ENCODE measurements at places on chromosomes 2 and 18.

GRCh38 chr2:161586517-161587167 is 37.6 kb upstream of the SLC4A10 start:
- DNase-seq: no peak

DNA sequence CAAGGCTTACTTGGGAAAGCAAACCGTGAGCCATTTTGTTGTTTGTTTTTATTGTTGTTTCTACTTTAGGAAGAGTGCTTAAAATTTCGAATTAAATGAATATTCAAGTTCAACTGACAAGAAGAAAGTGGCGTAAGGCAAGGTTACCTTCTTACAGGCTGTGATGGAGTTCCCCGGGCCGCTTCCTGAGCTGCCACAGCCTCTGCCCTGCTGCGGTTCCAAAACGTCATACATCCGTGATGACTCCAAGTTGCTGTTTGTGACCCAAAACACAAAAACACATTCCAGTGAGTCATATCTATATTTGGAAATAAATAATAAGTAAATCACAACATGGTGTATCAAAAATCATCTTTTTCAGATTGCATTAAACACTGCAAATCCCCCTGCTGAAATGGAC is 49.7 kb downstream of the SPHKAP start:
- no peak for DNase-seq

GRCh38 chr2:54048117-54048785 is 67.2 kb upstream of the ACYP2 start:
- no peak for DNase-seq

DNA sequence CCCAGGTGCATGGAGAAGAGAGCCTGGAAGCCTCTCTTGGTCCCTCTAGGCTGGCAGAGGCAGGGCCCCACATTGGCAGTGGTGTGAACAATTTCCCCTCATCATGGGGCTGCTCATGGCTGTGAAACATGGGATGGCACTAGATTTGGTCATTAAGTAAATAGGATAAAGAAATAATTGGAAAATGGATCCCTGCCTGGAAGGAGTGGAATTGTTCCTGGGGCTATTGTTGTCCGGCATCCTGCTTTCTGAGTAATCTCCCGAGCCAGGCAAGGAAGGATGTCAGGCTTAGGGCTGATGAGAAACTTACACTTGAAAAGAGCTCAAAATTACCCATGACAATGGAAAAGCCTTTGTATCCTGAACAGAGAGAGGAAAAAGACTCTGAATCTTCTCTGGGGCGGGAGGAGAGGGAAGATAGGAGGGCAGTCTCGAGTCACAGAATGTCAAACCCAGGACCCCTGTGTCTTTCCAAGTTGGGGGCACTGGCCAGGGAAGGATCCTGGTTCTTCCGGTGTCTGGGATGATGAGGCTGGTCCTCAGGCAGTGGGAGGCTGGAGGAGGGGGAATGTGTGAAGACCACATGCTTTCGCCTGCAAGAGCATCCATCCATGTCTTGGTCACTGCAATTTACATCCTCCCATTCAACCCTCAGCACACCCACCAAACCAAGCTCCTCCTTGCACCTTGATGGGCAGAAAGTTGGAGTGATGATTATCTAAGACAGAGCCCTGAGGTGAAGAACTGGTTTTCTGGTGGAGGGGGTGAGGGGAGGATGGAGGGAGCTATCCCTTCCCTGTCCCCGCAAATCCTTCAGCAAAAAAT is 27.1 kb upstream of the STEAP3 start:
- DNase-seq: no peak

DNA sequence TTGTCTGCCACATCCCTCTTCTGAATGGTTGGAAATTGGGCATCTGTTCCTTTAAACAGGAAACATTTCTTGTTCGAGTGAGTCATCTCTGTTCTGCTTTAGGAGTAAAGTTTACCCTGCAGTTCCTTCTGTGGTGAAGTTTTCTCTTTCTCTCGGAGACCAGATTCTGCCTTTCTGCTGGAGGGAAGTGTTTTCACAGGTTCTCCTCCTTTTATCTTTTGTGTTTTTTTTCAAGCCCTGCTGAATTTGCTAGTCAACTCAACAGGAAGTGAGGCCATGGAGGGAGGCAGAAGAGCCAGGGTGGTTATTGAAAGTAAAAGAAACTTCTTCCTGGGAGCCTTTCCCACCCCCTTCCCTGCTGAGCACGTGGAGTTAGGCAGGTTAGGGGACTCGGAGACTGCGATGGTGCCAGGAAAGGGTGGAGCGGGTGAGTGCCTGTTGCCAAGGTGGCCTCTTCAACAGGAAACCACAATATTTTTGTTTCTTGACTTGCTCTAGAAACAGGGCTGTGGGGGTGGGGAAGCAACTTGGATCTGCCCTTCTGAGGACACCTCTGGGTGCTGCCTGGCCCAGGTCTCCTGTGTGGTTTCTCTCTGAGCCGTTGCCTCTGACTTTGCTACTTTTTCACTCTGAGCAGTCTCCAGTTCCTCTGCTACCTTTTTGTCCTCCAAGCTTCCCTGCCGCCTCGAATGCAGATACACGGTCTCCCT is 2.2 kb upstream of the CASP8 start:
- DNase-seq: peak; percentile 79

- DNase-seq: no peak
These were observed 4.4 kb upstream of the BAZ2B start for GRCh38 chr2:159620796-159621195.

- no peak for DNase-seq
These were observed 74.7 kb downstream of the PTPRM start for GRCh38 chr18:7641813-7642212.

DNA sequence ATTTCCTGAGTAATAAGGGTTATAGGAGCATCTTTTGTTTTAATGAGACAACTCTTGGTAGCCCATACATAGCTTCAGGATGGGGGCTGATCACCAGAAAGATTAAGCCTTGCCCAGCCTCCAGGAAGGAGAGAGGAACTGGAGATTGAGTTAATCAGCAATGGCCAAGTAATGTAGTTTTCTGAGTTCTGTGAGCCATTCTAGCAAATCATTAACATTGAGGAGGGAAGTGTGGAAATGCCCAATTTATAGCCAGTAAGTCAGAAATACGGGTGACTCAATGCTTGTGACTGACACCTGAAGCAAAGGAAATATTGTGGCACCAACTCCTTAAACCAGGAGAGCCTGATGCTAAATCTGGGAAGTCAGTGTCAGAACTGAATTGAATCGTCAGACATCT is 205.1 kb upstream of the SRD5A2 start:
- DNase-seq: peak; percentile 2

DNA sequence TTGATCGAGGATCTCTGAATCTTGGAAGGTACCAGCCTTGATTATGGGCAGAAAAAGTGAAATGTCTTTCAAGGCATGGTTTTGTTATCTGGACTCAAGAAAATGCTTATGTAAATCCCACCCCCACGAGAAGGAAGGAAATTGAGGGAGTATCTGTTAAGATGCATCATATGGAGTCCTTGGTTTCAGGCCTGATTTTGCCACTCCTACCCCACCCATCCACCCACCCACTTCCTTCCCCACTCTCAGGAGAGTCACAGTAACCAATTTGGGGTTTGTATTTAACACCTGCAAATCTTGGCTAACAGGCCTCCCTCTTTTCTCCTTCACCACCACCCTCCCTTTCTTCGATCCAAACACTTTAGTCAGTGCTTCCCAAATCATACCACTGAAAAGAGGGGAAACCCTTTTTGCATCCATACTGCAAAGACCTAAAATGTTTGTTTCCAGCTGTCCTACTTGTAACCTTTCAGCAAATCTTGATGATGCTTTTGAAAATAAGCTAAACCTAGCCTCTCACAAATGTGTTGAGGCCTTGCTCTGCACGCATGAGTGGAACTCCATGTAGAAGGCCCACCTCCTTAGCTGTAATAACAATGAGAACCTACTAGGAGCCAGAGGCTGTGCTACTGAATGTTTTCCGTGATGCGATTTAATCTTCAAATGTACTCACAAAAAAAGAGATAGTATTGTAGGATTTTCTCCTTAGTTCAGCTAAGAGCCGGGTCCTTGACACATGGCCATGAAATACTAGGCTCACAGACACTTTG is 34.8 kb downstream of the POU3F3 start:
- DNase-seq: no peak

DNA sequence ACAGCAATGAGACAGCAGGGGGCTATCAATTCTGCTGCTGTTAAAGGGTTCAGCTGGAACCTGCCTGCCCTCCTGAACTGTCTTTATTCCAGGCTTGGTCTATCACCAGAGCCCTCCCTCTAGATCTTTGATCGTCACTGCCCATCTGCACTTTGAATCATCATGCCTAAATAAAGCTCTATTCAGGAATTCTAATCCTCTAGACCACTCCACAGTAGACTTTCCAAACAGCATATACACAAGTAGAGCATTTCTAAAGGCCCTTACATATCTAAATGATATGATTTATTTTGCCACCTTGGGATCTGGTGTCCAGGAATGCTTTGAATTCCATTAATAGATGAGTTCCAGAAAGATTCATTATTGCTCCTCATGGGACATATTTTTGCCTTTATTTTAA is 542.1 kb upstream of the SYT4 start:
- no peak for DNase-seq

DNA sequence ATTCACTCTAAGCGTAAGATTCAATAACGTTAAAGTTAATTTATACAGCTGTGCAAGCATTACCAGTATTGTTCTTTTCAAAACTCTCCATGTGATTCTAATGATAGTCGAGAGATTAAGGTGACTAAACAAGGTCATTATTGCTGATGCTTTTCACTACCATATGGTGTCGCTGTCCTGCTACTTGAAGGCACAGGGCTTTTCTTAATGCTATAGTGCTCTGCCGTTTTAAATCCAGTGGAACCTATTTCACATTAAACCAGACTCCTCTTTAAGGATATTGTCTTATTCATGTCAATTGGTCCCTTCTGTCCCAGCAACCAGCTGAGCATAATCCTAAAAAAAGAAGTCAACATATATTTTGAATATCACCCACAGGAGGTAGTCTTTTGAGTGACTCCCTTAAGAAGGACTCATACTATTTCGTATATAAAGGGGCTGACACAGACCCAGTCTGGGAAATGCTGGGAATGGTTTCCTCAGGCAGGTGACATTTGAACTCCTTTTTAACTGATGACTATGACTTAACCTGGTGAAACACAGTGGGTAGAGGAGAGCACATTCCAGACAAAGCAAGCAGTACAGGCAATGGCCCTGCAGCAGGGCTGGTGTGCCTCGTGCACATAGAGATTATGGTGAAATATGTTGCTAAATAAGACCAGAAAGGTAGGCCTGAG is 53.9 kb upstream of the CYTIP start:
- DNase-seq: no peak

DNA sequence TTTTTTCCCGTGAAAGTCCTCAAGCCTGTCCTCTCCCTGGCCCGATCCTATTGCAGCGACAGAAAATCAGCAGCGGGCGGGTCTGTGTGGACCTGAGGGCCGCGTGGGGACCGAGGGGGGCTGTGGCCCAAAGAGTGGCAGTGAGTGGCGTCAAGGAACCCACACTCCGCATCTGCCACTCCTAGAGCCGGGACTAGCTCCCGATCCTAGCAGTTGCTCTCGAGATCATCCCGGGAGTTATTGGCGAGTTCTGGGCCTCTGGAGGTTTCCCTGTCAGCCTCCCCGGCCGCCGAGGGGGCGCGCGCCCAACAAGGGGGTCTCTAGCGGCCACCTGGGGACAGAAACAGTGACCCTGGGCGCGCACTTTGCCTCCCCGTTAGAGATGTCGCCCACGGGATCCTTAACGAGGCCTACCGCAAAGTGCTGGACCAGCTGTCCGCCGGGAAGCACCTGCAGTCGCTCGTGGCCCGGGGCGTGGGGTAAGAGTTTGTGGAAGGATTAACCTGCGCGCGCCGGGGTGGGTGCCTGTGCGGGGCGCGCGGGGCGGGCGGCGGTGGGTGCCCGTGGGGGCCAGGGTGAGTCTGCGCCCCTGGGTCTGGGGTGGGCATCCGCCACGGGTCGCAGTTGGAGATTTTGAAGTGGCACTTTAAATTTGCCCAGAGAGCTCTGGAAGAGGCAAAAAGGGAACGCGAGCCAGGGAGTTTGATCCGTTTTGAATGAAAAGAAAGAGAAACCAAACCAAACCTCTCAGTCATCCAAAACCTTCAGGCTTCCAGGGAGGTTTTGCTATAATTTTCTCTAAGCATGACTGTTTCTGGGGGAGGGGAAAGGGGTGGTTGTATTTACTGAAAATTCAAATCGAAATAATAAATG is 3.5 kb downstream of the ADCYAP1 start:
- DNase-seq: no peak

GRCh38 chr2:171210864-171211431 is 50.3 kb upstream of the TLK1 start:
- peak; percentile 58 for DNase-seq

GRCh38 chr2:158603205-158603604 is 146.5 kb downstream of the PKP4 start:
- DNase-seq: no peak

DNA sequence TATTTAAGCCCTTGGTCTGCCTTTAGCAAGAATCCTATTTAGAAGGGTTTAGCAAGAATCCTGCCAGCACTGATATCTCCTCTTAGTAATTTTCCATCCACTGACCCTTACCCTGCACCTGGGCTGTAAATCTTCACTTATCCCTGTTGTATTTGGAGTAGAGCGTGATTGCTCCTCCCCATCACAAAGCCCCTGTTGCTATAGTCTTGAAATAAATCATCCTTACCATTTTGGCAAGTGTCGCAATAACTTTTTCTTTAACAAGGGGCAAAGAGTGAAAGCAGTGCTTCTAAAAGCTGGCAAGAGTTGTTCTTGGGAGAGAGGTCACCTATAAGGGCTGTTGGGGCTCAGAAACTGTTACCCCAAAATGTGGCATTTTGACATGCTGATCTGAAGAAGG is 3.7 kb upstream of the SCTR start:
- no peak for DNase-seq

- DNase-seq: no peak
These were observed 549 bp upstream of the PSMD14 start for GRCh38 chr2:161307676-161308075.

GRCh38 chr2:163878718-163879117 is 142.9 kb upstream of the FIGN start:
- no peak for DNase-seq

GRCh38 chr2:1638281-1638860 is 105.9 kb downstream of the PXDN start:
- DNase-seq: no peak

- DNase-seq: no peak
These were observed 47.2 kb downstream of the VIL1 start for GRCh38 chr2:218465987-218466633.

- DNase-seq: no peak
These were observed 20.2 kb upstream of the MRO start for GRCh38 chr18:50839996-50840395.

- DNase-seq: no peak
These were observed 3.9 kb downstream of the BOD1L2 start for GRCh38 chr18:57150828-57151227.

All from GM12878 (cell line).